ENCODE measurements at places on chromosomes 1 and 21.
A peak's percentile ranks its signal among the peaks of the same experiment; 100 is the strongest.

DNA sequence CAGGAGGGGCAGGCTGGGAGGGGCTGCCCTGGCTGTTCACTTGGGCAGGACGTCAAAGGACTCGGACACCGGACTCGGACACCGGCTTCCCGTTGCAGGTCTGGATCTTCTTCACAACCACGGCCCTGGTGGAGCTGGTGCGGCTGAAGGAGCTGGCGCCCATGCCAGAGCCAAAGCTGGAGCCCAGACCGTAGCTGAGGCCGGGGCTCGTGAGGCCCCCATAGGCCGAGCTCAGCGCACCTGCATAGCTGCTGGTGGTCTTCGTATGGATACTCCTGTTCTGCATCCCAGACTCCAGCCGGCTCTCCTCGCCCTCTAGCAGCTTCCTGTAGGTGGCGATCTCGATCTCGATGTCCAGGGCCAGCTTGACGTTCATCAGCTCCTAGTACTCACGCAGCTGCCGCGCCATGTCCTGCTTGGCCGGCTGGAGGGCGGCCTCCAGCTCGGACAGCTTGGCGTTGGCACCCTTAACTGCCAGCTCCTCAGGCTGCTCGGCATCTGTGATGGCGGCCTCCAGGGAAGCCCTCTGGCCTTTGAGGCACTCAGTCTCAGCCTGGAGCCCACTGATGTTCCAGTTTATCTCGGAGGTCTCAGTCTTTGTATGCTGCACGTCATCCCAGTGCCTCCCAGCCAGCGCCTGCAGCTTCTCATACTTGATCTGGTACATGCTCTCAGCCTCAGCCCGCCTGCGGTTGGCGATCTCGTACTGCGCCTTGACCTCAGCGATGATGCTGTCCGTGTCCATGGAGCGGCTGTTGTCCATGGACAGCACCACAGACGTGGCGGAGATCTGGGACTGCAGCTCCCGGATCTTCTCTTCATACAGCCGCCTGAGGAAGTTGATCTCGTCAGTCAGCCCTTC is 15.1 kb upstream of the KLF17 start:
- DNase-seq, result no peak

GRCh38 chr1:198560161-198560560 is 19.7 kb upstream of the ATP6V1G3 start:
- DNase-seq, result no peak

GRCh38 chr1:67059346-67059745 is 5.4 kb upstream of the SLC35D1 start:
- DNase-seq, result no peak

GRCh38 chr1:199859491-199859933 is 168.0 kb upstream of the NR5A2 start:
- no peak for DNase-seq

- no peak for DNase-seq
Measured at GRCh38 chr1:151790940-151791651, 796 bp upstream of the TDRKH start.

DNA sequence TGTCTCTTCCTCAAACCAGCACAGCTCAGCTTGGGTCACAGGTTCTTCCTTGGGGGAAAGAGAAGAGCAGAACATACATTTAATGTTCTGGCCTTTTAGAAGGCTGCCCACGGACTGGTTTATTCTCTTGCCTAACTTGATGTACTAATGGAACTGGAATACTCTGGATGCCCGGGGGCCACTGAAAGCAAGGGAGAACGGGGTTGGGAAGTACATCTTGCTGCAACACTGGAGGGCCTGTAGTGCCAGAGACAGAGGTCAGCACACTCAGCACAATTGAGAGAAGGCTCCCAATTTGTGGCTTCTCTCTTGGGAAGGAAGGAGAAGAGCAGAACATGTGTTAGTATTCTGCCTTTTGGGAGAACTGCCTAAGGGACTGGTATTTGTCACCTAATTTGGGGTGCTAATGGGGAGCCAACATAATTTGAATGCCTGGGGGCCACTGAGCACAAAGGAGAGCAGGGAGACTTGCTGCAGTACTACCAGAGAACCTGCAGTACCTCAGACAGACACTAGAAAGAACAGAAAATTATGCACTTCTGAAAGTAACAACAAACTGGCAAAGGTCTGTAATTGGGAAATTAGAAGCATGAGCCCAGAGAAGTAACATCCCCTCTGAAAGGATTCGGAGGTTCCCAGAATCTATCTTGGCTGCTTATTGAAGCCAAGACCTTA is 14.1 kb downstream of the ZNF691 start:
- DNase-seq, result no peak

DNA sequence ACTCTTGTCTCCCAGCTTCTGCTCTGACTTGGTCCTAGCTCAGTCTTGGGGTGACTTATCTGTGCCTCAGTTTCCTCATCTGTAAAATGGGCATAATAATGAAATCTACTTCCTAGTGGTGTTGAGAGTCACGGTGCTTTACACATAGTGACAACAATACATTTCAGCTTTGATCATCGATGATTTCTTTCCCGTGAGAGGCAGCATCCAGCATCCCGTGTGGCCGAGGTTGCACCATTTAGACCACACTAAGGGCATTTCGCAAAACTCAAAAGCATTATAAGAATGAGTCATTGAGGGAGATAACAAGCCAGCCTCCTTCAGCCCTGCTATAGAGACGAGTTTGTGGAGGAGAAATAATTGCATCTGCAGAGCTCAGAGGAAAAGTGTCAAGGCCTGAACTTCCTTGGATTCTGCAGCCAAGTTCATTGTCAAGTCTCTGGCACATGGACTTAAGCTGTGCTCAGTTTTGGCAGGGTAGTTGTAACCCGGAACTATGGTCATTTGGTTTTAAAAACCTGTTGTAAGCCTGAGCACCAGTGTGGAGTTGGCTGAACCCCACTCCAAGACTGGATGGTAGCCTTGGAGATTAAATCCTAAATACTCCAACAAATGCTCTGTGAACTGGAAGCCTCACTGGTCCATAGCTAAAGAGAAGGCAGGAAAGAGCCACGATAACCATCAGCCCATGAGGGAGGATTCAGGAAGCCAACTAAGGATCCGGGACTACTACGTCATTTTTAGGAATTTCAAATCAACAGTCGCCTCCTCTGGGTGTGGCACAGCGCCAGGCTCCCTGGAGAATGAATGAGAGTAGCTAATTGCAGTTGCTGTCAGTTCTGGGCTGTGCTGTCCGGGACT is 64.2 kb downstream of the TCP10L start:
- no peak for DNase-seq

DNA sequence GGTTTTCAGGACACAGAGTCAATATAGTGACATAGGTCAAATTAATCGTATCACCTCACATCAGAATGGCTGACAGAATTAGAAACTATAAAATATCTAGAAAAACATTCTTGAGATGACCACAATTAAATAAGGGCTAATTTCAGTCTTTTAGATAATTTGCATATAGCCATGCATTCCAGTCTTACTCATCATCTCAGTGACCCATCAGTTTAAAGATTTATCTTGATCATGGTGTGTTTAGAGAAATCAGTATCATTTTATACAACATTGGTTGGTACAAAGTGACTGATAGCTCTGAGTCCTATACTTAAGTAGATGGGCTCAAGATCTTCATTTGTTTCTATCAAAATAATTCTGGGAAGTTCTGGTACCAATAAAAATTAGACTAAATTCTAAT is 262.3 kb upstream of the SNX7 start:
- DNase-seq, result no peak

DNA sequence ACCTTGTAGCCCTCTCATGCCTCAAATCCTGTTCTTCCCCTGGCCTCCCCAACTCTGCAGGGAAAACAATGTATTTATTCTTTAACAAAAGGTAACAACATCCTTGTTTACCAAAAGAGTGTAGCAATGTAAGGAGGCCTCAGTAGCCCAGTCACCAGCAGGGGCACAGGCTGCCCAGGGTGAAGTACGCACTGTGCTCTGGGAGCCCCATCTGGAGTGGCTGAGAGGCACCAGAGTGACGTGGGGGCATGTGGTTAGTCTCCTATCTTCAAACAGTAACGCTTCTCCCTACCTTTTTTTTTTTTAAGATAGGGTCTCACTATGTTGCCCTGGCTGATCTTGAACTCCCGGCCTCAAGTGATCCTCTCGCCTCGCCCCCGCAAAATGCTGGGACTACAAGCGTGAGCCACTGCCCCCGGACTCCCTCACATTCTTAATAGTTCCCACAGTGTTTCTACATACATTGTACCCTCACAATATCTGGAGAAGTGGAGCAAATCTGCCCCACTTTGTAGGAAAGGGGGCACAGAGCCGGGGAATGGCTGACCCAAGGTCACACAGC is 51.3 kb upstream of the ECE1 start:
- no peak for DNase-seq

DNA sequence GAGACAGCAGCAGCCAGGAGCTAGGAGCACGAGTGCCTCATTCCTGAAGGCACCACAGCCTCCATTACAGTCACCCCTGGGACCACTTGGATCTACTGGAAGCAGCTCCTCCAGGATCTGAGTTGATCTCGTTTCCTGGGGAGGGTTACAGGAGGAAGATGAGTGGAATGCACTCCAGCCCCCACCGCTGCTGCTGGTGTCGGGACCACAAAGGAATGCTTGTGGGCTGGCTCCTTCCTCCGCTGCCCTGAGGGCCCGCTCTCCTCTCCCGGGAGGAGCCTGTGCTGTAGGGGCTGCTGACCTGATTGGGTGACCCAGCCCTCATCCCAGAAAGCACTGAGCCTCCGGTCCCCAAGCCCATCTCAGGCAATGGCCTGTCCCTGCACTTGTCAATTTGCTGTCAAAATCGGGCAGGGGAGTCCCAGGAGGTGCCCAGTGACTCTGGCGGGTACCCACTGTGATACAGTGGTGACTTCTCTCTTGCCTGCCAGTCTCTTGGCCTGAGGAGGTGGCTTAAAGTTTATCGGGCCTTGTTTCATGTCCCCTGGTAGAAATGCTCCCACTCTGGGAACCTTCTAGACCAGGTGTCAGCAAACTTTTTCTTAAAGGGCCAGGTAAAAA is 23.1 kb downstream of the IL10RB start:
- DNase-seq, result no peak

DNA sequence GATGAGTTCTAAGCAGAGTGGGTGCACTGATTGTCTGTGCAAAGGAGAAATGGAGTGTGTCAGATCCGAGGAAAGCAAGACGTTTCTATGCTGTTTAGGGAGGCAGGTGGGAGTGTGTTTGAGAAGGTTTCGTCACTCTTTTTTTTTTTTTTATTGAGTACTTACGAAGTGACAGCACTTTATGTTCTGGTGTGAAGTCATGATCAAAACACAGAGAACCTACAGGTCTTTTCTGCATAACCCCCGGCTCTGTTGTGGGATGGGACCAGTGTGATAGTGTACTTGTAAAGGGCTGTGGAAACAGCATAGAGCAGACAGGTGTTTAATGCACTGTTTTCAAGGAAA is 26.7 kb downstream of the MIA3 start:
- DNase-seq, result no peak

DNA sequence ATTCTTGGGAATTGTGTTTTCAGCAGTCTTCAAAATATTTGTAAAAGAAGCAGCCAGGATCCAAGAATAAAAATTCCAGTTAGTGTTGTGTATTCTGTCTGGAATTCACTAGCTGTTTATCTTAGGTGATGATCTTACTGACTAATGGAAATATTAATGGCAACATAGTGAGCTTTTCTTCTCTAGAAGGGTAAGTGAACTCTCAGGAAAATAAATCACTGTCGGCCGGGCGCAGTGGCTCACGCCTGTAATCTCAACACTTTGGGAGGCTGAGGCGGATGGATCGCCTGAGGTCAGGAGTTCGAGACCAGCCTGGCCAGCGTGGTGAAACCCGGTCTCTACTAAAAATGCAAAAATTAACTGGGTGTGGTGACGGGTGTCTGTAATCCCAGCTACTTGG is 87.4 kb upstream of the KIF1B start:
- DNase-seq, result no peak

DNA sequence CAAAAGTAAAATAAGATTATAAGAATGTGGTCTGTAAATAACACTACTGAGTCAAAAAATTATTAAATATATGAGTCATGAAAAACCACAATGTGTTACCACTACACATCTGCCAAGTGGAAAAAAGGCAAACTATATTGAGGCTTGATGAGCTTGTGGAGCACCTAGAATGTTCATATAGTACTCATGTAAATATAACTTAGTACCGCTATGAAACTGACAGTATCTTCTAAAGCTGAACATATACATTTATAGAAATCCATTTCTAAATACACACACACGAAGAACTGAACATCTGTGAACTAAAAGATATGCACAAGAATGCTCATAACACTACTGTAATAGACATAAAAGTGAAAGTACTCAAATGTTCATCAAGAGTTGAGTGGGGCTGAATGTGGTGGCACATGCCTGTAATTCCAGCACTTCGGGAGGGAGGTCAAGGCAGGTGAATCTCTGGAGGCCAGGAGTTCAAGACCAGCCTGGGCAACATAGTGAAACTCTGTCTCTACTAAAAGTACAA is 18.5 kb upstream of the GBP3 start:
- peak; percentile 36 for DNase-seq

DNA sequence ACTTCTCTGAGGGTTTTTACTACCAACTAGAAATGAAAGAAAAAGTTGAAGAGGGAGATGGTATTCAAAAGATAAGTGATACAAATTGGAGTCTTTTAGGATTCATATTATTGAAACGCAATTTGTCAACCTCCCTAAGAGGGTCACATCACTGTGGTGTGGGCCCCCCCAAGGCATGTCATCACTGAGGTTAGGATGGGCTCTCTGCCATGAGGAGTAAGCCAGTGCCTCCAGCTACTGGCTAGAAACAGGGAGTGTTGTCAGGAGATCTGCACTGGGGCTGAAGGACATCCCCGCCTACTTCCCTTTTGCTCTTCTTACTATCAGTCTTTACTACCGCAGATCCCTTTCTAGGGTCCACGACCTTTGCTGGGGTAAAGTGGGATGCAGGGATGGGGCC is 25.9 kb downstream of the ITSN1 start:
- DNase-seq, result no peak

DNA sequence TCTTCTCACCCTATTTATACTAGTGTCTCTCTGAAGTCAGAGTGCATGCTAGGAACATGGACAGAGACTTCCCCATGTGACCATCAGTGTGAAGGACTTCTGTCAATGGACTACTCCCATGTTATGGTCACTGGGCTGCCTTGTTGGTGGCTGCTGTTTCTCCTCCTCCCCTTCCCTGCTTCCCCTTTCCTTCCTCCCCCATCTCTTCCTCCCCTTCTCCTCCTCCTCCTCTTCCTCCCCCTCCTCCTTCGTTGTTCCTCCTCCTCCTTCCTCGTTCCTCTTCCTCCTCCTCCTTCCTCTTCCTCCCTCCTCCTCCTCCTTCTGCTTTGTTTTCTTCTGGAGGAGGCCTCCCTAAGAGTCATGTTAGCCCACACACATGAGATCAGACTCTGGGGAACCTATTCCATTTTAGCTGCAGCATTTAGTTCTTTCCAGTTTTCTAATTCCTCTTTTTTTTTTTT is 35.8 kb downstream of the IER5 start:
- no peak for DNase-seq

GRCh38 chr1:63828322-63829044 is 54.7 kb downstream of the ROR1 start:
- peak; percentile 40 for DNase-seq

DNA sequence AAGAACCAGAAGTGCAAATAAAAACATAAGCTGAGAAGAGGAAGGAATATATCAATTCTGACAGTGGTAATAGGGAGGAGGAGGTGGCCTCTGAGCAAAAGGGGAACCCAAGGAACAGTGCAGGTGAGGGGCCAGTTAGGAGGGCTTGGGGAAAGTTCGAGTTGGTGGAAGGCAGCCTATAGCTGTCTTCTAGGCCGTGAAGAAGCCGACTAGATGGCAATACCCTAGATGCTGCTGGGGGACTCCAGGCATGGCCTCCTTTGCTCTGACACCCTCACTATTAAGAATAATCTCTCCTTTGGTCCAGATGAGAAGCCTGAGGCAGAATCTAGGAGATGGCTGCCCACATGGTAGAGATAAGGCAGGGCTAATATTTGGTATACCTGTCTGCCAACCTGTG is 351.1 kb upstream of the PLXNA2 start:
- DNase-seq, result no peak

GRCh38 chr21:26194811-26195251 is 24.3 kb upstream of the APP start:
- no peak for DNase-seq
